ENCODE measurements at places on chromosomes 12 and 14. TPM values are rescaled to one million over a fixed set of nuclear protein-coding genes. Genes with fewer than 3 reads are reported as not detected.

Gene LMNTD1
- not detected for total RNA-seq

Gene GNB3
- total RNA-seq: 1.4 TPM

Gene CMKLR1
- 9.8 TPM for total RNA-seq

Gene CCDC175
- not detected for total RNA-seq

Gene TOMM20L
- total RNA-seq: not detected
